ENCODE measurements at places on chromosomes 11 and 22. TPM values are rescaled to one million over a fixed set of nuclear protein-coding genes. Genes with fewer than 3 reads are reported as not detected.

The SEPTIN3 gene
- total RNA-seq = 126 TPM

The TMEM223 gene
- 13.8 TPM for total RNA-seq

The ST14 gene
- 0.54 TPM for total RNA-seq

The UCP2 gene
- 10.5 TPM for total RNA-seq

The EP300 gene
- total RNA-seq = 95.4 TPM

The MCM5 gene
- total RNA-seq = 35.8 TPM

The TP53AIP1 gene
- 1.5 TPM for total RNA-seq

The ELF5 gene
- not detected for total RNA-seq

The C11orf86 gene
- total RNA-seq = not detected

The MS4A6E gene
- not detected for total RNA-seq

The POTEH gene
- not detected for total RNA-seq

The TMEM191C gene
- 5.6 TPM for total RNA-seq

The INS gene
- not detected for total RNA-seq

The DBX1 gene
- total RNA-seq = not detected

The PPP1R14B gene
- total RNA-seq = 48.4 TPM

The IRF7 gene
- total RNA-seq = 4.5 TPM

The SCN2B gene
- total RNA-seq = 4.2 TPM

The CSF2RB gene
- total RNA-seq = 1.00 TPM

The MMP11 gene
- total RNA-seq = 6.4 TPM

The KRTAP5-2 gene
- total RNA-seq = not detected

The DEUP1 gene
- total RNA-seq = 0.82 TPM

The TESMIN gene
- total RNA-seq = 3.4 TPM

The ACRV1 gene
- 0.18 TPM for total RNA-seq

The PAX6 gene
- total RNA-seq = 165 TPM

The MMP13 gene
- 0.18 TPM for total RNA-seq

The OR51S1 gene
- not detected for total RNA-seq

The SAA1 gene
- not detected for total RNA-seq

The FGF3 gene
- total RNA-seq = 6.5 TPM

The MUC5AC gene
- total RNA-seq = under 0.01 TPM

The SLC22A12 gene
- total RNA-seq = not detected

The MIOX gene
- not detected for total RNA-seq

The DEPDC7 gene
- total RNA-seq = 7.3 TPM

The XKR3 gene
- total RNA-seq = not detected

The NAV2 gene
- total RNA-seq = 18.3 TPM

The ANKRD49 gene
- total RNA-seq = 14.8 TPM

The PLA2G3 gene
- not detected for total RNA-seq

The POU2AF2 gene
- total RNA-seq = not detected

The CD81 gene
- total RNA-seq = 90.7 TPM

The TMEM45B gene
- total RNA-seq = 0.64 TPM

The TRPM5 gene
- 0.27 TPM for total RNA-seq

The PKNOX2 gene
- 6.4 TPM for total RNA-seq

The PGA5 gene
- total RNA-seq = not detected

The CCDC157 gene
- 5.2 TPM for total RNA-seq

The GGTLC3 gene
- total RNA-seq = not detected

The CCDC15 gene
- 3.5 TPM for total RNA-seq

The MYBPC3 gene
- 0.18 TPM for total RNA-seq

The LYVE1 gene
- 15.2 TPM for total RNA-seq

The NRGN gene
- total RNA-seq = 1.00 TPM

Data from cerebellum (tissue), 4 donors.